LNCaP clone FGC (cell line): ENCODE measurements at places on chromosomes 12 and 14.

DNA sequence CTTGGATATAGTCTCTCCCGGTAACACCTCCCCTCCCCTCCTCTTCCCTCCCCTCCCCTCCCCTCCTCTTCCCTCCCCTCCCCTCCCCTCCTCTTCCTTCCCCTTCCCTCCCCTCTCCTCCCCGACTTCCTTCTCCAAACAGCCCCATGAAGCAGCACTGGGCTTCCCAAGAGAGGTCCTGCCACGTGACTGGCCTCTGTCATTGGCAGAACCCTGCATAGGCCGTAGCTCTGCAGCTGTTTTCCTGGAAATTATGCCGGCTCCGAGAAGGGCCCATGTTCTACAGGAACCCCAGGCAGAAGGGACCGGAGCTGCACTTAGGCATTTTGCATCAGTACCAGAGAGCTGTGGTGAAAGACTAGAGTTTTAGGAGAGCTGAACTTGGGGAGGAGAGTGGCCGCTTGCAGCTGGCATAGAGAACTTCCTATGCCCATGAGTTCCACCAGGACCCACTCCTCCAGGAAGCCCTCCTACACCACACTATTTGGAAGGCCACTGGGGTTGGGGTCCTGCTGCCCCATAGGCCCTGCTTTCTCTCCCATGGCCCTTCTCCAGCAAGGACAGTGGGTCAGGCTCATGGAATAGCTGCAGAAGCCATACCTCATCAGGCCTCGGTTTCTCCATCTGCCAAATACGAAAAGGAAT, 5.1 kb upstream of the TNFAIP2 start:
- DNase-seq = no peak

GRCh38 chr14:39442293-39442692, 10.1 kb upstream of the FBXO33 start:
- no peak for DNase-seq

- DNase-seq = no peak
These were observed 132.0 kb upstream of the RAP1B start for GRCh38 chr12:68478516-68479260.

DNA sequence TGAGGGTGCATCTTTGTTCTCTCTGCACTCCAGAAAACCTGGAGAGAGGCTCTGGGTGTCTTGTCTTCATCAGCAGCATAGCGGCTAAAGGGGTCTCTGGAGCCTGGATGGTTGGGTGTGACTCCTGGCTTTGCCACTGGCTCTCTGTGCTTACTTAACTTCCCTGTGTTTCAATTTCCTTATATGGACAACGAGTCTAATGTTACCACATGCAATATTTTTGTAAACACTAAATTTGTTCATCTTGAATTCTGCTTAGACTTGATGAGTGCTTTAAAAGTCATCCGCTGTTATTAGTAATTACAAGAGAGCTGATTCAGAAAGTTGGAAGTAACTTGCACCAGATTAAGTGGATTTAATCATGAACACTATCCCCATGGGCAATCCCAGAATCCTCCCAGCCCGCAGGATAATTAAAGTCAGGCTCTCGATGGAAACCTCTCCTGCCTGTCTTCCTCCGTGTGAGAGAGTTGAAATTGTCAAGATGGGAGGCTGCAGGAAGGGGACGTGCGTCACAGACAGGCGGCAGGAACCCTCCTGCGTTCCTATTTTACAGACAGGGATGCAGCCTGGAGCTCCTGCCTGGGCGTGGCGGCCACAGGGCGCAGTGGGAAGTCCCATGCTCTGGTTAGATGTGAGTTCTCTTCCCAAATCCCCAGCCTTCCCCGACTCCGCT, 201.2 kb downstream of the TTC8 start:
- DNase-seq = no peak

DNA sequence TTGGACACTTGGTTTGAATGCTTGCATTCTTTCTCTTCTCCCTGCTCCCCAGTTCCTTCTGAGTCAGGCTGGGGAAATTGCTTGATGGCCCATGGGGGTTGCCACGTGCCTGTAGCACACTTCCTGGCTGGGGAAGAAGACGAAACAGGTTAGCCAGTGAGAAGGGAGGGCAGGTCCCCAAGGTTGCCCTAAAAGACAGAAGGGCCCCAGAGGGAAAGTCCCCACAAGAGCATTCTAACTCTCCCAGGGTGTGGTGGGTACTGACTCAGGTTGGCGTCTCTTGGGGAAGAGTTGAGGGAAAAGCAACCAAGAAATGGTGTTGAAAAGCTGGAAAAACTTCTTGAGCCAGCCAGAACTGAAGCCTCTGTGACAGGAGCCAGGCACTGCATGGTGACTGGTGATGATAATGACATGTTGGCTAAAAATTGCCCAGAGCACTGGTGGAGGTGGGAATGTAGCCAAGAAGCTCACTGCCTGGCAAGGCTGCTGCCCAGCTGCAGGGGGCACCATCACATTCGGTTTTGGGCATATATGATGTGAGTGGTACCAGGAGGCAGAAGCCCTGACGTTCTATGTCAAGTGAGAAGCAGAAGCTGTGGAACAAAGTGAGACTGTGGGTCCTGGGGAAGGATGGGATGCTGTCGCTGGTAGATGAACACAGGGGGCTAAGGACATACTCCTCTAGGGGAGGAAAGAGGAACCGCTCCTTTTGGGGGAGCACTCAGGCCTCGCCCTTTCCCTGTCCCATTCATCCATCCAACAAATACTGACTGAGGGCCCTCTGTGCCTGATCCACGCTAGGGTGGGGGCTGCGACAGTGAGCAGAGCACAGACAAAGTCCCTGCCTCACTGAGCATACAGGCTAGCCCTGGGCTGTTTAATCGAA, 8.1 kb upstream of the RABGGTA start:
- DNase-seq = no peak

DNA sequence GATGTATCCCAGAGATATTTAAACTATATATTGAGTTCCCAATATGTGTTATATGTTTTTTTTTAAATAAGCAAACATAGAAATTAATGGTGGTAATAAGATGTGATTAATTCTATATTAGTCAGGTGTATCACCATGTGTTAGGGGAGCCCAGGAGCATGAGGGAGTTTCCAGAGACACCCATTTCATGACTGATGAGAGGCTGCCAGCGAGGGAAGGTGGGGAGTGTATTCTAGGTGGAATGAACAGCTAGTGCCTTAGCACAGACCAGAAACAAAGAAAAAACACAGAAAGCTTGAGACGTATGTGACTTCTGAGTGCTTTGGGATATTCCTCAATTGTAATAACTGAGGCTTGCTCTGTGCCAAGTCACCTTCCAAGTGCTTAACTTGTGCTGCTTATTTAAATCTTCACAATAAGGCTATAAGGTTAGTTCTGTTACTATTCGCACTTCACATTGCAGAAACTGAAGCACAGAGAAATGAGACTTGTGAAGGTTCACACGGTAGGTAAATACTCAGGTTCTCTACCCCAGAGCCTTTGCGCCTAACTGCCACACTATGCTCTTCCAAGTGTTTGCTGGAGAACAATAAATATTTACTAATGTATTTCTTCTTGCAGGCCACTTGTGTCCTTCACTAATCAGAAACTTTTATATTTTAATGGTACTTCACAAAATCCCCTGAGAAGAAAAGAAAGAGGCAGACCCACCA, 17.9 kb upstream of the MGP start:
- peak; percentile 32 for DNase-seq

- DNase-seq = no peak
These were observed 140.9 kb downstream of the NUBPL start for GRCh38 chr14:31702130-31702529.

GRCh38 chr14:99621948-99622347, 17.9 kb upstream of the CCDC85C start:
- no peak for DNase-seq

DNA sequence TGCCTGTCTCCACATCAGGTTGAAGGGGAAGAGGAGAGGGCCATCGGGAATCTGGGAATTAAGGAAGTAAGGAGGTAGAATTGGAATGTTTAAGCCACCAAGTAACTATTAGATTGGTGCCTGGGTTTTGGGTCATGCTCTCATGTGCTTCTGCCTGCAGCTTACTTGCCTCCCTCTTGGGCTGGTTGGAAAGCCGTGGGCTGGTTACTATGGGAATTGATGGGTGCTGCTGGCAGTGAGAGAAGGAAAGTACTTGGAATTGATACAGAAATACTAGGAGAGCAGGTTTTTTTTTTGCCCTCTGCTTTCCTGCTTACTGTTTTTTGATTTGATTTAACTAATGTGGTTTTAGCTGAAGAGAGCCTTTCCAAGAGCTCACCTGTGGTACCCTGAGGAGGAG, 493.5 kb upstream of the RGS6 start:
- DNase-seq = no peak

GRCh38 chr12:2120982-2121758, 68.4 kb downstream of the CACNA1C start:
- DNase-seq = no peak

GRCh38 chr12:22744197-22744596, 119.2 kb downstream of the ETNK1 start:
- DNase-seq = no peak

DNA sequence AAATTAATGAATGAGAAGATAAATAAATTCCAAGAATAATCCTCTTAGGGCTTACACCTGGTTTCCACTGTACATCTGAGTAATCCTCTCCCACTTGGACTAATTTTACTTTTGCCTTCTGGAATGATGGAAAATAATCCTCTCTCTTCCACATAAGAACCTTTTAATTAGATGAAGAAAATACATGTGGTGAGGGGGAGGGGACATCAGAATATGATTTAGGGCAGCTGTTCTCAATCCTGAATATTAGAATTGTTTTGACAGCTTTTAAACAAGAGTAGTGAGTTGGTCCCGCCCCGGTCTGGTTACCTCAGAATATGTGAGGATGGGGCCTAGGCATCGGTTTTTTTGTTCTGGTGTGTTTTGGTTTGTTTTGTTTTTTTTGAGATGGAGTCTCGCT, 51.5 kb downstream of the HECTD4 start:
- no peak for DNase-seq

DNA sequence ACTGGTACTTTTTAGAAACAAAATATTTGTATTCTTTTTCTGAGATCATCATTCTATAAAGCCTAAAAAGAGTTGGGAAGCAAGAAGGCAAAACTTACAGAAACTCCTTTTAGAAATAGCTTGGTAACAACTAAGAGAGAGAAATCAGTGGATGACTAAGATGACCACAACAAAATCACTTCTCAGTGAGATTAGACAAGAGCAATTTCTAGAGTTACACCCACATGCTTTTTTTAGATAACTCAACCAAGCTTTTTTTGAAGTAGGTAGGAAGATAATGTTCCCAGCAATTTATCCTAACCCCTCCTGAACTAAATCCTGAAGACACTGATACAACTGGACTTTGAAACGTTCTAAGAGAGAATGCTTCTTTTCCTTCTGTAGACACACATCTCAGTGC, 576.4 kb downstream of the SLC6A15 start:
- no peak for DNase-seq

GRCh38 chr12:14902465-14902864, 16.8 kb upstream of the MGP start:
- DNase-seq = no peak

DNA sequence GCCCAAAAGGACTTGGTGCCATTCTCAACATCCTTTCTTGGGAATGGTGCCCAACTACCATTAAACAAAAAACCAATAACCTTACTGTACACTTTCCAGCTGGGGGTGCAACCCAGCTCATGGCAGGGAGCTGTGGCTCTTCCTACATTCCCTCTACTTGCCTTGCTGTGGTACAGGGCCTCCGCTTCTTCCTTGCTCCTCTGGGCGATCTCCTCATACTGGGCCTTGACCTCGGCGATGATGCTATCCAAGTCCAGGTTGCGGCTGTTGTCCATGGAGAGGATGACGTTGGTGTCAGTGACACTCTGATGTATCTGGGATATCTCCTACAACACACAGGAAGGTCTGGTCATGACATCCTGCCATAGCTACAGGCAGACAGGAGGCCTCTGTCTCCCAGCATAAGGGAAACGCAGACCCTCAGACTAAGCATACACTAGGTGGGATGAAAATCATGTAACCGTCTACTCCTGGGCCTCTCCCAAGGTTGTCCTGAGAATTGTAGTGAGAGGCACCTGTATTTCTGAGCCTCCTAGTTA, 3.9 kb downstream of the KRT2 start:
- no peak for DNase-seq

DNA sequence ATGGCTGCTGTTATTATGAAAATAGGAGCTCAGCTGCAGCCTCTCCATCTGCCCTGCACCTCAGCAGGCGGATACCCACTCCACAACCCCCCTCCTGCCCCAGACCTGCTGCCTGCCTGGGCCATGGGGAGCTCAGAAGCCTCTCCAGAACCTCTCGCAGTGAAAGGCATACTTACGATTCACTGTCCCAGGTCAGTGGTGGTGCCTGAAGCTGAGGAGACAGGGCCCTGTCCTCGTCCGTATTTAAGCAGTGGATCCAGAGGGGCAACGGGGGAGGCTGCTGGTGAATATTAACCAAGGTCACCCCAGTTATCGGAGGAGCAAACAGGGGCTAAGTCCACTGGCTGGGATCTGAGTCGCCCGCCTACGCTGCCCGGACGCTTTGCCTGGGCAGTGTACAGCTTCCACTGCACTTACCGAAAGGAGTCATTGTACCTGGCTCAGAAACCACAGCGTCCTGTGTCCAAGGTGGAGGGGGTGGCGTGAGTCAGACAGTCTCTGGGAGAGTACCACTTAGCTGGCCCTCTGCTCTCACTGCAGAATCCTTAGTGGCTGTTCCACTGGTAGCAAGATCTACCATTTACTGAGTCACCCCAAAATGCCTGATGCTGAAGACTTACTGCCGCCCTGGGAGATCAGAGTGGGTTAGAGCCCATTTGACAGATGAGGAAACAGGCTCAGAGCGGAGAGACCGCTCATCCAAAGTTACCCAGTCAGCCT, at the start of gene SERPINA1:
SERPINA1 (minus strand) TSS at position 219 of the 720 bp plus-strand sequence. CDS start 5,365 bp downstream, outside the sequence.
- no peak for DNase-seq

DNA sequence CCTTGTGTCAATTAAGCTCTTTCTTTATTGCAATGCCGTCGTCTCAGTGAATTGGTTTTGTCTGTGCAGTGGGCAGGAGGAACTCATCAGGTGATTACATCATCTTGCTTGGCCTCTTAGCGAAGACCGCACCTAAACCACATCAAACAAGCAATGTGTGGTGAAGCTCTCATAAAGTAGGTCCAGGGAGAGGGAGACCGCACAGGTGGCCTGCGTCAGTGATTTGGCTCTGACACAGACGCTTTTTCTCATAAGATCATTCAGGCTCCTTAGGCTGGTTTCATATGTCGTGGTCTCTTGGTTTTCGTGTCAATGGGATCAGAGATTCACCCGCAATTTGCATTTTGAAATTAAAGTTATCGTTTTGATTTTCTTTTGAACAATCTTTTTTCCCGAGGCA, 6.7 kb upstream of the TESC start:
- no peak for DNase-seq

DNA sequence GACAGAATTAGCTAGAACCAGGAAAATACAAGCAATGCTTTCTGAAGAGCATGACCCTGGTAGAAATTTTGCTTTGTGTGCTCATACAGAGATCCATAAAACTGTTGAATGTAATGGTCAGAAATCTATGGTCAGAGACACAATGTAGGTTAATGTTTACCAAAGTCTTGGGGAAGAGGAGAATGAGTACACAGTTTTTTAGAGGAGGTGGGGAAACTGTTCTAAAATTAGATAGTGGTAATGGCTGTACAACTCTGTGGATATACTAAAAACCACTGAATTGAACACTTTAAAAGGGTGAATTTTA, 109.5 kb upstream of the ARHGAP5 start:
- no peak for DNase-seq
